ENCODE measurements at places on chromosomes 7 and 10. TPM values are rescaled to one million over a fixed set of nuclear protein-coding genes. Genes with fewer than 3 reads are reported as not detected.

The SLK gene
- 87.3 TPM for total RNA-seq

The LLCFC1 gene
- not detected for total RNA-seq

The CYP2C19 gene
- total RNA-seq: not detected

The DGKB gene
- 10.8 TPM for total RNA-seq

Data from uterine smooth muscle cell (primary cell).